Activated naive CD8-positive, alpha-beta T cell treated with anti-CD3 and anti-CD28 coated beads, Interleukin-2, amount 10 ng/mL, durations not matched to agents 7 days and 5 days (primary cell): ENCODE measurements at places on chromosomes 5 and 9. TPM values are rescaled to one million over a fixed set of nuclear protein-coding genes. Genes with fewer than 3 reads are reported as not detected.

DNA sequence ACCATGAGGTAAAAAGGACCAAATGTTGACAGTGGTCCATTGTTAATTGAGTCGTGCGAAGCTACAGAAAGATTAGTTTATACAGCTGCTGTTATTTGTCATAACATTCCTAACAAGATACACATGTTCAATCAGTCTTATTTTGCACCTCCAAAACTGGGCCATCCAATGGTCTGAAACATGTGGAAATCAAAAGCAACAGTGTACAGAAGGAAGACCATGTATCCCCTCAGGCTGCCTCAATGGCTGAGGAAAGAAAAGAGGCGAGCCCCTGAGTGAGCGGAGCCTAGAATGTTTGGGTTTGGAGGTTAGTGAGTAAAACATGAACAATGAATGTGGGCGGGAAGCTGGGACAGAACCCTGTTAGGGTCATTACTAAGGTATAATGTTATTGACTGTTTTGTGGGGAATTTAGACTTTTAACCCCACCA is 35.6 kb downstream of the NFIB start:
- DNase-seq = no peak

GRCh38 chr9:14258660-14259239 is 55.2 kb downstream of the NFIB start:
- DNase-seq = no peak

GRCh38 chr9:4490705-4491625 is 697 bp downstream of the SLC1A1 start:
- DNase-seq = peak; percentile 28

PCDHA1 gene
- total RNA-seq = not detected

- DNase-seq = no peak
Observed at GRCh38 chr5:74420220-74420619, 220.3 kb downstream of the ENC1 start.

DNA sequence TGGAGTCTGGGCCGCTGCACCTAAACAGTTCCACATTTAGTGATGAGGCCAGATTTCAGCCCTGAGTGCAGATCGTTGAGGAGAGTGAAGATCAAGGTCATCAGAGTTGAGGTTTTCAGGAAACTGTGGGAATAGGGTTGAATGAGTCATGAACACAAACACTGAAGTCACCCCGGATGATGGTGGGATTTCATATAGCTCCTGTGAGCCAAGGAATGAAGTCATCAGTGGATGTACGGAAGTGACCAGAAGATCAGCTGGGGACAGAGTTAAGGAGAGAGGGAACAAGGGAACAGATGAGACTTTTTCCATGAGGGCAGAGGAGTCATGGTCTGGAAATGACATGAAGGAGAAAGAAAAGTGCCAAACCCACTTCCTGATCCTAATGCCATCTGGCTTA is 36.5 kb downstream of the PALM2AKAP2 start:
- DNase-seq = no peak

DNA sequence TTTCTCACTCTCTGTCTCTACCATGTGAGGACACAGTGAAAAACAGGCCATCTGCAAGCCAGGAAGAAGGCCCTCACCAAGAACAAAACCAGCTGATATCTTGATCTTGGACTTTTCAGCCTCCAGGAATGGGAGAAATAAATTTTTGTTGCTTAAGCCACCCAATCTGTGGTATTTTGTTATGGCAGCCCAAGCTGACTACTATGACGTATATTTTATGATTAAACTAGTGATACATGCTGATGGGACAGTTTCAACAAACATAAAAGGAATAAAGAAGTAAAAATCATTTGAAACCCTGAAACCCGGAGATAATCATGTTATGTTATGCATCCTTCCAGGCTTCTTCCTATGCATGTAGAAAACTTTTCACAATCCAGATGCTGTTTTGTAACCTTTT is 71.5 kb upstream of the ERBIN start:
- DNase-seq = no peak

DNA sequence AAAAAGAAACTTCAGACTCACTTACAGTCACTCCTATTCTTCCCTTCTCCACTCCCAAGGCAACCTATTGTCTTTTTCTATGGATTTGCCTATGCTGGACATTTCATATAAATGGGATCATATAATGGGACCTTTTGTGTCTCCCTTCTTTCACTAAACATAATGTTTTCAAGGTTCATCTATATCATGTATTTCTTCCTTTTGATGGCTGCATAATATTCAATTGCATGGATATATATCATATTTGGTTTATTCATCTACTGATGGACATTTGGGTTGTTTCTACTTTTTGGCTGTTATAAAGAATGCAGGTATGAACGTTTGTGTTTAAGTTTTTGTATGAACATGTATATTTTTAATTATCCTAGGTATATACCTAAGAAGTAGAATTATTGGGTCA is 30.6 kb downstream of the ANKHD1 start:
- DNase-seq = no peak

GRCh38 chr5:16842896-16843295 is 93.2 kb downstream of the MYO10 start:
- DNase-seq = no peak

GRCh38 chr9:107190061-107190935 is 92.8 kb upstream of the RAD23B start:
- DNase-seq = no peak

MRPL50 gene
- total RNA-seq = 11.8 TPM

GRCh38 chr5:92907938-92908606 is 672.9 kb downstream of the NR2F1-AS1 start:
- DNase-seq = no peak

MYMK gene
- not detected for total RNA-seq

C9 gene
- not detected for total RNA-seq

DNA sequence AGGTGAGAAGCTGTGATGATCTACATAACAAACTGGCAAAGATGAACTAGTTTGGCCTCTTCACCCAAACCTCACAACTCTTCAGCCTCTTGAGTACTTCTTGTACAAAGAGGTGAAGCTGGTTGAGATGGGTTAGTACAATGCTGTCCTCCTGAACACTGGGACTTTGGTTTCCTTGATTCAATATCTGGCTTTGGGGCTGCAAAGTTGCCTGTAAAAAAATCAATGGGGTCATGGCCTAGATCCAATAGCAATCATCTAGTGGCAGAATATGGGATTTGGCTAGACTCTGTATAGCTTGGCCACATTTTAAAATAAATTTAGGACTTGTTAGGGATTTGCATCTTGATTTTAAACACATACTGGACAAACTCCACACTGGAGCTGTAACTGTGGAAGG is 179.1 kb downstream of the ADAMTS12 start:
- no peak for DNase-seq

DNA sequence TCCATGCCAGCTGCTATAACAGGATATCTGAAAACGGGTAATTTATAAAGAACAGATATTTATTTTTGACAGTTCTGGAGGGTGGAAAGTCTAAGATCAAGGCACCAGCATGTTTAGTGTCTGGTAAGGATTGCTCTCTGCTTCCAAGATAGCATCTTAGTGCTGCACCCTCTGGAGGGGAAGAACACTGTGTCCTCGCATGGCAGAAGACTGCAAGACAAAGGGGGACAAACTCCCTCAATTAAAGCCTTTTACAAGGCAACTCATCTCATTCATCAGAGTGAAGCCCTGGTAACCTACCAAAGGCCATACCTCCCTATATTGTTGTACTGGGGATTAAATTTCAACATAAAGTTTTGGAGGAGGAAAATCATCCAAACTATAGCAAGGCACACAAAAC is 298.9 kb upstream of the EDIL3 start:
- DNase-seq = no peak

- no peak for DNase-seq
Observed at GRCh38 chr9:523444-523843, 308.8 kb downstream of the DOCK8 start.

- DNase-seq = no peak
Observed at GRCh38 chr9:4743131-4743875, 2.3 kb upstream of the AK3 start.

- DNase-seq = no peak
Observed at GRCh38 chr5:140423609-140424008, 22.0 kb downstream of the ANKHD1 start.

DNA sequence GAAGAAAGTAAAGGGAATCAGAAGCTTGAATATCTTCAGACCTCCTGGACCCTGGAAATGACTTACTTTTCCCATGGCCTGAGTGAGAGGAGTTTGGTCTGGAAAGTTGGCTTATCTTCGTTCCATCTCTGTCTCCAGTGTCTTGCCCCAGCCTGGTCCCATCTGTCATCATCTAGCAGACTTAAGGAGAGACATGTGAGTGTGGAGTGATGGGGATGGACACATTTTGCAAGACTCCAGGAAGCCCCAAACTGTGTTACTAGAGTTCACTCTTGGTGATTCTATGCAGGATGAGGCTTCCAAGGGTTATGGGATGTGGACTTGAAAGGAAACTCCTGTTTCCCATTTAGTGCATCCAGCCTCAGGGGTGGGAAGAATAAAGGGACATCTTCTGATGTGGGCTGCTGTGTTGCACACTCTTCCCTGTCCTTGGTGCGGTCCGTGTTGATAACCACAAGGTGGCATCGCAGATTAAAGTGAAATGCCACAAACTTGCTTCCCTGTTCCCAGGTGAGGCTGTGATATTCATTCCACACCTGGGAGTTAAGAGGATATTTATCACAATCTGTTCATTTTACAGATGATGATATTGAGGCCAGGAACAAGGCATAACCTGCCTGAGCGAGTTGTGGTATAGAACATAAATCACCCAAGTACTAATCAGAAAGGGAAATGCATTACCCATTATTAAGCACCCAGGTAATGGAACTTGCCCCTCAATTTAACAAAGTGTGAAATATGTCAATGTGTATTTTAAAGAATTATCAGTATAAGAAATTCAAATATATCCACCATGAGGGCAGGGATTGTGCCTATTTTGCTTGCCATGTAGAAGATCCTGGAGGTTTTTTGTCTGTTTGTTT is 269.9 kb upstream of the PAPPA start:
- DNase-seq = no peak

DNA sequence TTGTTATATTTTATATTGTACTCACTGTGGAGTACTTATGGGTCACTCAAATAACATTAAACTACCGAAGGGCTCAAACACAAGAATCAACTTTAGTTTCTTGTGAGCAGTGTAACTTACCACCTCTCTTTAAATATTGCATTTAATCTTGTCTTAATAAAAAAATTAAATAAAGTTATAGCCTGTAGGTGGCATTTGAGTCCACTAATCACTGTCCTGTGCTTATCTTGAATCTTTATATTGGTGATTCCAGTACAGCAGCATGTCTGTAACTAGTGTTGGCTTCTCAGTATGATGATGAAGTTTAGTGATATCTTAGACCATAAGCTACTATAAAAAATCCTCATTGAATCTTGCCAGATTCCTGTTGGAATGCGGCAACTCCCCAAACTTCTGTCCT is 313.8 kb downstream of the FAM170A start:
- no peak for DNase-seq

HTR4 gene
- not detected for total RNA-seq

DNA sequence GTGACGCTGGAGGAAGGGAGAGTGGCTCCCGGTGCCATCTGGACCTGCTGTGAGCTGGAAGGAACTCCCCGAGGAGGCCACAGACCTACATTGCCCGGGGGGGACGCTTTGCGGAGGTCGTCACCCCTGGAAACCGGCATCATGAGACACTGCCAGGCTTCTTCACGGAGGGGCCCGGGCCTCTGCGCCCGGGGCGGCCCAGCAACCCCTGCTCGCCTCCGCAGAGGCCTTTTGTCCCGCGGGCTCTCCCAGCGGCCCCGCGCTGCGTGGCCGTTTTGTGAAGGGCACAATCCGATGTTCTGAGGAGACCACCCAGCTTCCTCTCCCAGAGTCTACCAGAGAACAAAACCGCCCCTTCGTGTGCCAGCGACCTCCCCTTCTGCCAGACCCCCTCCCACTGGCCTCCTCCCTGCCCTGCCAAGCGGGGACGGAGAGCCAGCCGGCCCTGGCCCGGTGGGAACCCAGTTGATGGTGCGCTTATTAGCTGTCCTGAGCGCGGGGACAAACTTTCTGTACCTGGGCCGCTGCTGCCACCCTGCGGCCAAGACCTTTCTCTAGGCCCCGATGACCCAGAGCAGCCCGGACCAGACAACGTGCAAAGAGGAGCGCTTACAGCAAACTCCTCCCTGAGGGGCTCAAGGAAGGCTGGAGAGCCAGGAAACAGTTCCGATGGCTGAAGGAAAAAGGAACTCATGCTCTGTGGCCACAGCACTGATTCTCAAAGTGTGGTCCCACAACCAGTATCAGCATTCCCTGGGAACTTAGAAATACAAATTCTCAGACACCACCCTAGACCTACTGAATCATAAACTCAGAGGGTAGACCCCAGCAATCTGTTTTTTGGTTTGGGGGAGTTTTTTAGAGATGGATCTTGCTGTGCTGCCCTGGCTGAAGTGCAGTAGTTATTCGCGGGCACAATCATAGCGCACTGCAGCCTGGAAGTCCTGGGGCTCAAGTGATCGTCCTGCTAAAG is 86.7 kb downstream of the SLC1A3 start:
- DNase-seq = peak; percentile 56

DNA sequence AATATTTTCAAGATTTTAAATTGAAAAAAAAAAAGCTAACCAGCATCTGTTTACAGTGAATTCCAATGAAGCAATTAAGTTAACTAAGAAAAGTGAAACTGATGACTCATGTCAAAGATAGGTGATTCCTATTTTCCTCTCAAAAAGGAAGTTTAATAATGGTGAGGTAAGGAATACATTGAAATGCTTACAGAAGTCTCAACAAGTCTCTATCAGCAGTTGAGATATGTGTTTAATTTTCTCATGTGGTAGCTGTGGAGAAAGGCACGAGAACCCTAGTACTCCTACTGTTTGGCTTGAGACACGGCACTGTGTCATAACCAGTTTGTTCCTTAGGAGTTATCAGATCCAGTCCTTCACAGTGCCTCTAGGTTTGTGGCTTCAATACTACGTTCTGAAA is 114.5 kb downstream of the SLC25A46 start:
- DNase-seq = no peak

DNA sequence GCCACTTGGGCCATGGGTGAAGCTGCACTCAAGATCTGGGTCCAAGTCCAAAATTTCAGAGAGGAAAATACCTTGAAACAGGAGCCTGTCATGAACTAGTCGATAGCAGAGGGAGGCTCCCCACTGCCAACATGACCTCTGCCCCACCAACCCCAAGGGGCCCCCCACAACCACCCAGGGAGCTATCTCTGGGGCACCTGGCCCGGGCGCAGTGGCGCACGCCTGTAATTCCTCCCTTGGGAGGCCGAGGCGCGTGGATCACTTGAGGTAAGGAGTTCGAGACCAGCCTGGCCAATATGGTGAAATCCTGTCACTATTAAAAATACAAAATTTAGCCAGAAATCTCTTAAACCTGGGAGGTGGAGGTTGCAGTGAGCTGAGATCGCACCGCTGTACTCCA is 20.1 kb upstream of the HMCN2 start:
- no peak for DNase-seq

OCLN gene
- total RNA-seq = 3.3 TPM

GRCh38 chr9:103025796-103026195 is 30.7 kb downstream of the CYLC2 start:
- DNase-seq = no peak

DNA sequence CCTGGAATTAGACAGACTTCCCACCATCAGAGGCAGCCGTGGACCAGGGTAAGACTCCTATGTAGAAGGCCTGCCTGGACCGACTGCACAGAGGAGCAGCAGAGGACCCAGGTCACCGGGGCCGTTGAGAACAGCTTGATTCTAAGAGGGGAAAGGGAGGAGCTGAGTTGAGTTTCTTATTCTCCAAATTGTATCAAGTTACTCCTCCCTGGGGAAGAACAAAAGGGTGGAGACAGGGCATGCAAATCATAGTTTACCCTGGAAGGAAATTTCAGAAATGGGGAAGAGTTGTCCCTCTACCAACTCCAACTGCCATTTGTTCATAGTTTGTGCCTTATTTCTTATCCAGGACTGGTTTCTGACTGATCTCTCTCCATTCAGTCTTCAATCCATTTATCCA is 20.9 kb upstream of the SLC31A2 start:
- no peak for DNase-seq

PCDHB14 gene
- not detected for total RNA-seq

- no peak for DNase-seq
Observed at GRCh38 chr9:90105773-90106172, 501.0 kb downstream of the GADD45G start.
